Brain (organoid and tissue), 16 donors: ENCODE measurements at places on chromosomes 6 and 20.

GRCh38 chr20:25065072-25065624 is 7.2 kb upstream of the ACSS1 start:
- no peak for DNase-seq

GRCh38 chr6:167442796-167443680 is 118.2 kb downstream of the TTLL2 start:
- DNase-seq: peak; percentile 79

DNA sequence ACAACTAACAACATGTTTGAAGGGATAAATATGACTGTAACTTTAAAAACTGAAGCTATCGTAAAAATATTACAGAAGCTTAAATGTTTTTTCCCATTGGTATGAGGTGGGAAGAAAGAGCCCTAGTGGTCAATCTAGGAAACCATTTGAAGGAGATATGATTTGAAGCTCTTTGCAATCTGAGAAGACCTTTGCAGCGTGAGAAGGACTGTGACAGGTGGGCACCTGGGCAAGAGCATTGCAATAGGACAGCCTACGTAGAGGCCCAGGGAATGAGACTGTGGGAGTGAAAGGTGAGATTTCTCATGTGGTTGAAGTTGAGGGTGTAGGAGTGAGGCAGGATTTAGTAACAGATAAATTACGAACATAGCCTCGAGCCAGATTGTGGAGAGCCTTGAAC is 108.0 kb upstream of the PDE7B start:
- no peak for DNase-seq

DNA sequence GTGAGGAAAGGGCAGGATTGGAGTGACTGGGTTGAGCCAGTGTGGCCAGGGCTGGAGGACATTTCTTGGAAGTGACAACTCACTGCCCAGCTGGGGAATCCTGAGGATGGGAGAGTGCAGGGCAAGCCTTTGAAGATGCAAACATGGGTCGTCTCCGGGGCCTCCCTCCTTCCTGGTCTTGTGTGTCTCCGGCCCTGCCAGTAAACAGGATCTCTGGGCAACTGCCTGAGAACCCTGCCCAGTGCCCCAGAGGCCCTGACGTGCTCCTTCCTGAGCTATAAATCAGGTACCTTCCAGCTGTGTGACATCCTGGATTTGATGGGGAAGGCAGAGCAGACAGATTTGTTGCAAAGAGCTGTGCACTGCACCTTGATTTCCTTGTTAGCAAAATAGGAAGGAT is 12.9 kb upstream of the TCF15 start:
- no peak for DNase-seq

DNA sequence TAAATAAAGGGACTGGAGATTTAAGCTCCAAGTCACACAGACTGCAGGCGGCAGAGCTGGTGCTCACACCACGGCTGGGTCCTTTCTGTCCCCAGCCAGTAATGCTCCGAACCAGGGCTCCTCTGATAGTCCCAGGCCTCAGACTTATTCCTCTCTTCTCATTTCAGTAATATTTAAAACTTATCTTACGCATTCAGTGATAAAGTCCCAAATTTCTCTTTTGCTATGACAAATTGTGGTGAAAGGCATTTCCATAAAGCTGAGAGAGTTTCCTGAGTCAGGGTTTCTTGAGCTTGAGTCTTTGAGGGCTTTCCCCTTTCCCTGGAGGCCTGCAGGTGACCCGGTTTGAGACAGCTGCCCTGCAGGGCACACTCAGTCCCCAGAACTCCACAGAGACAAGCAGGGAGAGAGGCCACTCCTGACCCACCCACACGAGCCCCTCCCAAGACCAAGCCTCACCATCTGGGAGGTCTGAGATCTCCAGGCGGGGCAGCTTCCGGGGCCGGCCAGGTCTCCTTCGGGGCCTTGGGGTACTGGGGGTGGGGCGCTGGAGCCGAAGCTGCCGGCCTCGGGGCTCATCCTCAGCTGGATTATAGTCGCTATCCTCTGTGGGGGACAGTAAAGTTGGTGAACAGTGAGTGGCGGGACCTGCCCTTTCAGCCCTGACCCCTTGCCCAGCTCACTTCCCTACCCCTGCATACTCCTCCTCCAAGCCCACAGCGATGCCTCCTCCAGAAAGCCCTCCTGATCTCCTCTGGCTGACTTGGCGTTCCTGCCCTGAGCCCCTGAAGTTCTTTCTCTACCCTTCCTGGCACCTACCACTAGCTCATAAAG is 6.6 kb downstream of the ZNF335 start:
- DNase-seq: no peak

- DNase-seq: no peak
These were observed 701.8 kb upstream of the ADGRB3 start for GRCh38 chr6:67933278-67933677.

DNA sequence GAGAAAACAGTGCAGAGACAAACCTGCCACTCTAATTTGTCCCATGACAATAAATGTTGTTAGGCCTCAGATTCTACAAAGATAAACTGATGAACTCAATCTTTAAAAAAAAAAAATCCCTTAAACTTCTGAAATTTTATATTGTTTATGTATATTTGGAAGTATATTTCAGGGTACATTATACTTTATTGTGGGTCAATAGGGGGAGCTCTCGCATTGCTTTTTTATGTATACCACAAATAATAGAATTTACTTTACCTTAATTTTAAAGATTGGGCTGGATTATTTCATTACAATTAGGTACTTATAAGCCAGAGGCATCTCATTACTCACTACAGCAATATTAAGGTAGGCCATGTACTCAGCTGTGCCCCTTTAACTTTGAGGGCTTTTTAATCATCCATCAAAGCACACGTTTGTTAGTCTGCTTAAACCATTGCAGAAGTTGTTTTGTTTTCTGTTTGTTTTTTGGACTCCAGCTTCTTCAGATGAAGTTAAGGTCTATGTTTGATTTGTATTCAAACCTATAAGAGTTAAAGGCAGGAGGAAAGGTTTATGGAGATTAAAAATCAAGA is 56.3 kb upstream of the EYA4 start:
- peak; percentile 45 for DNase-seq

DNA sequence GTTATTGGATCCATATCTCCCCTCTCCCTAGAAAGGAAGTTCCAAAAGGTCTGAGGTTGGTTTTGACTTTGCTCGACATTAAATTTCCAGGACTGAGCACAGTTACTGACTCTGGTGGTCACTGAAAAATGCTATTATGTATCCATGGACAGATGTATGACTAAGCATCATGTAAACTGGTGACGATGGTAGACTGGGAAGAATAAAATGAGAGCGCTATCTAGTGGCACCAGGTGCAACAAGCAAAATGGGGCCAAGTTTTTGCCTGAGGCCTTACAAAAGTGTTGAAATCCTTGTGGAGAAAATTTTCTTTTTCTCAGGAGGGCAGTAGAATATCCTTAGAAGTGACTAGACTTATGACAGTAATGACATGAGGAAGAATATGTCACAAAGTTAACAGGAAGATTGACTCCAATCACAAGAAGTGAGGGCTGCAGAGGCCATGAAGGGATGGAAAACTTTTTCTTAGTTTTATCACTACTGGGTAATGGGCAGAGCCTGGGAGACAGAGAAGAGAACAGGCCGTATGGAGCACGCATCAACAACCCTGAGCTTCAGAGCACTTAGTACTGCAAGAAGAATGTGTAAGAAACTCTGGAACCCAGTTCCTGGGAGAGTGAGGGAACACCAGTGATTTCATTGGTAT is 88.9 kb upstream of the ELOVL5 start:
- peak; percentile 46 for DNase-seq
